Activated naive CD8-positive, alpha-beta T cell treated with anti-CD3 and anti-CD28 coated beads, Interleukin-2, amount 10 ng/mL, durations not matched to agents 7 days and 5 days (primary cell): ENCODE measurements at places on chromosomes 1 and 21.

DNA sequence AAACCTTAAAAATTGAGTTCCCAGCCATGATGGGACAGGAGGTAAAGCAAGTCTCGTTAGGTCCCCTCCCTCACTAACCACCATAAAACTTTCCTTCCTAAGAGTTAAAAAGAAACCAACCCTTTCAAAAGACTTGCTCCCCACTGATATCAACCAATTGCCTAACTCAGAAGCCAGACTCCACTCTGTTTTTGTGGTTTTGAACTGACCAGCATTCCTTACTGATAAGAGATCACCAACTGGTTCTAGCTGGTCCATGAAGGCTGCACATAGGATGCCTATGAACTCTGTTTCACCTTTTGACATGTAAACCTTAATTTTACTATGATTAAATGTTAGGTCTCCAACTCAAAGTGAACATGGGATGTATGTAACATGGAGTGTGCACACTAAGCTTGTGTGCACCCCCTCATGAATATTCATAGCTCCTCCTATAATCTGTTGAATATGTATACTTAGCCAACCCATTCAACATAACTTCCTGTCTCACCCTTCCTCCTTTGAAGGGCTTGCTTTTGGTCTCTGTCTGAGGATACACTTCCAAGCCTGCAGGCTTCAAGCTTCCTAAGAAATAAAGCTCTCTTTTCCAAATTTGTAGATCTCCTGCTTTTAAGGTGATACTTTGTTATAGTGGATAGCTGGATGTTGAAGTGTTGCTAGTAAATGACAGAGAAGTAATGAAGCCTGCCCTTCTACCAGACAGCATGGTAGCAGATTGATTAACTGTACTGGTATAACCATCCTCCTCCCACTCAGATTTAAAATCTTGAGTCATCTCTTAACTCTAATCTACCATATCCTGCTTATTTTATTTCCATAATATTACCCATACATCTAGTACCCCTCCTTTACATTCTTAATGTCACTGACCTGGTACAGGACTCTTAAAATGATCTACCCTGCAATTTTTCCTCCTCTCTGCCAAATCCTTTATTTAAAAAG lies 95.6 kb downstream of the ZNF644 start:
- DNase-seq, result no peak
- no peaks in the 10 kb centered on the region for H3K27me3 ChIP-seq
- peaks cover 43% of the 10 kb centered on the region for H3K36me3 ChIP-seq
- no peak overlapping the region for H3K4me3 ChIP-seq
- peak overlapping the region; percentile 26 for H3K27ac ChIP-seq
- H3K4me1 ChIP-seq, result peaks cover 34% of the 10 kb centered on the region

DNA sequence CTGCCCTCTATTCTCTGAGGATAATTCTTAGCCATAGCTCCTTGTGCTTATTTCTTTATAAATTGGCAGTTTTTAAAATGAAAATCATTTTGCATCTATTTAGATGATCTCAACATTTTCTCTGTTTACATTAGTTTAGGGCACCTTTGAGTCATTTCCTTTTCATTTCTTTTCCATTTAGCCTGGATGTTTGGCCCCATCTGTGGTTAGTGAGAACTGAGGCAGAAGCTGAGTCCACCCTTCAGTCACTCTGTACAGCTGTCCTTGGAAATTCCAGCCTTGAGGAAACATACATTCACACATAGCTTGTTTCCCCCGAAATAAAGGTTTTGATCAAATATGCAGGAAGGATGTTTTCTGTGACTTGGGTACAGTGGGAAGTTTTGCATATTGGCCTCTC lies 123.7 kb downstream of the NTNG1 start:
- no peaks in the 10 kb centered on the region for H3K27me3 ChIP-seq
- H3K4me3 ChIP-seq, result no peak overlapping the region
- H3K4me1 ChIP-seq, result peaks cover 1% of the 10 kb centered on the region
- no peak overlapping the region for H3K27ac ChIP-seq

DNA sequence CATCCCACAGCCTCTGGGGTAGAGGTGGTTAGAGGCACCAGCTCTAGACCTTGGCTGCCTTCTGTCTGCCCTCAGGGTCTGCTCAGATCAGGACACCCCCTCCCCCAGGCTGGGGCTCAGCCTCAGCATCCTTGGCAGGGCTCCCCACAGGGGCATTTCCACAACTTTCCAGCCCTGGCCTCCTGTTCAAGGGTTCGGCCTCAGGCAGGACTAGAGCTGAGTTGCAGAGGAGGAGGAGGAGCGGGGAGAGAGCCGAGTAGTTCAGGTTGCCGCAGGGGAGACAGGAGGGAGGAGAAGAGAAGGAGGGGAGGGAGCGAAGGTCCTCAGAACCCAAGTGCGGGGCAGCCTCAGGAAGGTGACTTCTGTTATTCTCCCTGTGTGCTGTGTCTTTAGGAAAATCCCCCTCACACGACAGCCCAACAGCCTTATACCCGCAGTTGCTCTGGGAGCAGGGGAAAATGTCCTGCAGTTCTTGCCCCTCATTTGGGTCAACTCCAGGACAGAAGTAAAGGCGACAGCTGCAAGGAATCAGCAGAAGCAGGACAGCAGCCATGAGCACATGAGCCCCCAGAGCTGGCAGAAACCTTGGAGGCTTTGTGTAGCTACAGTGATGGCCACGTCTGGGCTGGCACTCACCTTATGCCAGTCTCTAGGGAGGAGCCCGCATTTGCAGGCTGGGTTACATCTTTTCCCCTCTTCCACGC lies 46.5 kb upstream of the TENT5B start:
- no peak overlapping the region for H3K27ac ChIP-seq
- DNase-seq, result no peak
- H3K4me1 ChIP-seq, result no peaks in the 10 kb centered on the region
- no peaks in the 10 kb centered on the region for H3K27me3 ChIP-seq
- H3K36me3 ChIP-seq, result no peaks in the 10 kb centered on the region
- H3K4me3 ChIP-seq, result no peak overlapping the region

DNA sequence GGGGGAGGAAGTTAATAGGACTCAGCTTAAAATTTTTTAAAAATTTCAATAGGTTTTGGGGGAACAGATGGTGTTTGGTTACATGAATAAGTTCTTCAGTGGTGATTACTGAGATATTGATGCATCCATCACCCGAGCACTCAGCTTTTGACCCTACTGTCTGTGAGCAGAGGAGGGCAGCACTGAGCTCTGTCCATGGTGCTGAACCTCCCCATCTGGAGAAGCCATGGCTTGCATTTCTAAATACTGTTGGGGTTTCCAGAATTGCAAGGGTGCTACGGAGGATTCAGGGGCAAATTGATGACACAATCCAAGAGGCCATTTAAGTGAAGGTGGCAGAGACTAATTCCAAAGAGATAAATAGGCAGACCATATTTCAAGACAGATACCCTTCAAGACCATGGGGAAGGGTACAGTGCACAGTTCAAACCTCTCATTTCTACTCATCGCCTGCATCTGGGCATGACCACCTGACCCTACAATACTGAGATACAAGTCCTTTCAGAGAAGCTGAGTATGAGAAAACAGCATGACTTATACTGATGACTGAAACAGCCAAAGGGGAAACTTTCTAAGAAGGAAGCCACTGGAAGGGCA lies 17.2 kb downstream of the SYT2 start:
- no peaks in the 10 kb centered on the region for H3K36me3 ChIP-seq
- no peak overlapping the region for H3K4me3 ChIP-seq
- no peak overlapping the region for H3K27ac ChIP-seq
- peaks cover under 1% of the 10 kb centered on the region for H3K4me1 ChIP-seq
- peaks cover 33% of the 10 kb centered on the region for H3K27me3 ChIP-seq

DNA sequence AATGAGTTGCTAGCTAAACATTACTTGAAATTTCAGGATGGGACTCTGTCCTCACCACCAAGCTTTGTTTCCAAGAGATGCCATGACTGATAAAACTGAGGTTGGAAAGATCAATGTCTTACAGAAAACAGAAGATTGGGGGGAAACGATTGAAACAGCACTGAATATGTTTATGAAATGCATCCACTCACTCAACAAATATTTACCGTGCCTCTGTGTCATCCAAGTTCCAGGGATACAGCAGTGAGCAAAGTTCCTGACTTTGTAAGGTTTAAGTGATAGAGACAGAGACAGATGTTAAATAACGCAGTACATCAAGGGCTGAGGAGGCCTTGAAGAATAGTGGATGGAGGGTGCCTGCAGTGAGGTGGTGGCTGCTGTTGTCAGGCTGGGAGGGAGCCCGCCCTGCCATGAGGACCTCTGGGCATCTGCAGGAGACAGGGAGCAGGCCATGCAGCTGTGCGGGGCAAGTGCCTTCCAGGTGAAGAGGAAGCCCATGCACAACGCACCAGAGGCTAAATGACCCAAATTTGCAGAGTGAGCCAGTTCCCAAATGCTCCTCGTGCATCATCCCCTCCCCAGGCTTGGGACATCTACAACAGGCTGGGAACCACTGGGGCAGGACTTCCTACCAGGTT lies 108.0 kb downstream of the HLCS start:
- DNase-seq, result no peak
- H3K4me1 ChIP-seq, result peaks cover 26% of the 10 kb centered on the region
- H3K4me3 ChIP-seq, result no peak overlapping the region
- H3K27me3 ChIP-seq, result no peaks in the 10 kb centered on the region
- H3K36me3 ChIP-seq, result peaks cover 6% of the 10 kb centered on the region
- H3K27ac ChIP-seq, result no peak overlapping the region

- H3K4me1 ChIP-seq, result no peaks in the 10 kb centered on the region
- H3K27ac ChIP-seq, result no peak within 1 kb of the TSS
- H3K27me3 ChIP-seq, result peaks cover 12% of the 10 kb centered on the region
- H3K4me3 ChIP-seq, result no peak within 1 kb of the TSS
- DNase-seq, result no peak
These were observed at the start of gene CAMK1G for GRCh38 chr1:209583408-209583807. Gene CAMK1G (plus strand): TSS chr1:209583714. CDS start chr1:209594984, 11,270 bp downstream.

- H3K36me3 ChIP-seq, result peaks cover 2% of the 10 kb centered on the region
- H3K27ac ChIP-seq, result peak overlapping the region; percentile 39
- H3K4me3 ChIP-seq, result no peak overlapping the region
- H3K27me3 ChIP-seq, result peaks cover 3% of the 10 kb centered on the region
These were observed 20.9 kb upstream of the RAB4A start for GRCh38 chr1:229249854-229250644.

GRCh38 chr1:117171900-117172511 lies 38.7 kb downstream of the VTCN1 start:
- H3K36me3 ChIP-seq, result no peaks in the 10 kb centered on the region
- H3K27me3 ChIP-seq, result peaks cover 2% of the 10 kb centered on the region
- no peaks in the 10 kb centered on the region for H3K4me1 ChIP-seq
- DNase-seq, result no peak

GRCh38 chr1:57162607-57163261 lies 196.9 kb upstream of the C8B start:
- H3K27me3 ChIP-seq, result no peaks in the 10 kb centered on the region
- H3K4me3 ChIP-seq, result no peak overlapping the region
- no peak overlapping the region for H3K27ac ChIP-seq
- DNase-seq, result no peak
- H3K36me3 ChIP-seq, result no peaks in the 10 kb centered on the region

DNA sequence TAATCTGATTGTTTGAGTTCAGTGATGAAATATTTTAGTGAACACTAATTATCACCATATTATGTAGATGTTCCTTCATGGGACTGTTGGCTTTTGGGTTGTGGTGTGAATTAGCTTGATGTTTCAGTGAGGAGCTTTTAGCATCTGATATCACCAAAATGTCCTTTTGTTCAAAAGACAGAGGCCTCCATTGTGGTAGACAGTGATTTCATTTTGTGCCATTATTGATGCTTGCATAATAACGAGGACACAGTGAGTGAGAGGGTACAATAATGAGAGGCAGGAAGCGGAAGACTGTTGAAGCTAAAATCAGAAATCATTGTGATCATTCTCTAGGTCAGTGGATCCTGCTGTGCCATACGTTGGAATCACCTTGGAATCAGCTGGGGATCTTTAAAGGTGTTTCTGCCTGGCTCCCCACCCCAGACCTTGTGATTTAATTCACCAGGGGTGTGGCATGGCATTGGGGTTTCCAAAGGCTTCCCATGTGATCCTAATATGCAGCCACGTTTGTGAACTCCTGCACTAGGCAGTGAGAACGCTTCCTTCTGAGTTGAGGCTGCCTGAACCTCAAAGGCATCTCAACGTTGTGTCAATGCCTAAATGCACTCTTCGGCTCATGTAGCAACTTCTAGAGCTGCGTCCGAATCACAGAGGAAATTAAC lies 82.1 kb upstream of the KIF1B start:
- H3K27ac ChIP-seq, result no peak overlapping the region
- H3K4me3 ChIP-seq, result no peak overlapping the region
- no peak for DNase-seq

DNA sequence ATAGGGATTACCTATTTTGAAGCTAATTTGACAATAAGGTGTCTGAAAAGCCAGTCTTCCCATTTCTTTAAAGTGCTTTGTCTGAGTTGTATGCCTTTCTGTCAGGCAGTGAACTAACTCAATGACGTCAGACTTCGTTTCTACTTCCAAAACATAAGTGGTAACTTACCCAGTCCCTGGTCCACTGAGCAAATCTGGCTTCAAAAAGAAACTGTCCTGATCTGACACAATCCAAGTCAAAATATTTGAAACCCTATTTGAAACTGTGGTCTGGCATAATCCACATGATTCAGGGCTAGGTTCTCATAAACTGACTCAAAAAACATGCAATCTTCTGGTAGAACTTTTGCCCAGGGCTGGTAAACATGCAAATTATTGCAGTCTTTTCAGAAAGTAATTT lies 34.0 kb downstream of the DIRAS3 start:
- no peak overlapping the region for H3K27ac ChIP-seq
- peaks cover 3% of the 10 kb centered on the region for H3K27me3 ChIP-seq
- DNase-seq, result no peak
- H3K4me3 ChIP-seq, result no peak overlapping the region

DNA sequence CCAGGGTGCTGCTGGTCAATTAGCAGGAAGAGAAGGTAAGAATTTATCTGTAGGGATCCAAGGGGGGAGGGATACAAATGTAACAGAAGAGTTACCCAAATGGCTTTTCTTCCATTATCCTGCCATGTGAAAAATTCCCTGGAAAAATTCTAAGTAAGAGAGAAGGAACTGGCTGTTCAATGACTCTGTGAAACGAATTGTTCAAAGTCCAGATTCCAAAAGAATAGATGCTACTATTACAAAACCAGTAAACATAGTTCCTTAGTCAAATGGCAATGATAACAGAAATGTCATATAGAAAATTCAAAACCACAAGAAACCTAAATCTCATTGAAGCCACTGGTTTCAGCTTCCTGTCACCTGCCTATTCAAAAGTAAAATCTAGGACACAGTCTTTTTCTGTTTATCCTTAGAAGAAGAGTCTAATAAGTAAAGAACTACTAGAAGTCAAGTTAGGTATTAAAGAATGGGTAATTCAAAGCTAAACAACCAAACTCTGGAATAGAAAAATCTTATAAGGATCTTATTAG lies 102.6 kb downstream of the ZNF644 start:
- DNase-seq, result no peak
- no peaks in the 10 kb centered on the region for H3K27me3 ChIP-seq
- peaks cover 22% of the 10 kb centered on the region for H3K36me3 ChIP-seq
- no peak overlapping the region for H3K27ac ChIP-seq
- no peak overlapping the region for H3K4me3 ChIP-seq
- peaks cover 29% of the 10 kb centered on the region for H3K4me1 ChIP-seq
